ENCODE measurements at places on chromosomes 3 and 15.

GRCh38 chr3:134333522-134334181 lies 40.6 kb downstream of the AMOTL2 start:
- no peak for DNase-seq

GRCh38 chr3:45688194-45688881 lies 858 bp upstream of the SACM1L start:
- DNase-seq: peak; percentile 24

GRCh38 chr15:81209635-81210034 lies 13.0 kb downstream of the IL16 start:
- no peak for DNase-seq

DNA sequence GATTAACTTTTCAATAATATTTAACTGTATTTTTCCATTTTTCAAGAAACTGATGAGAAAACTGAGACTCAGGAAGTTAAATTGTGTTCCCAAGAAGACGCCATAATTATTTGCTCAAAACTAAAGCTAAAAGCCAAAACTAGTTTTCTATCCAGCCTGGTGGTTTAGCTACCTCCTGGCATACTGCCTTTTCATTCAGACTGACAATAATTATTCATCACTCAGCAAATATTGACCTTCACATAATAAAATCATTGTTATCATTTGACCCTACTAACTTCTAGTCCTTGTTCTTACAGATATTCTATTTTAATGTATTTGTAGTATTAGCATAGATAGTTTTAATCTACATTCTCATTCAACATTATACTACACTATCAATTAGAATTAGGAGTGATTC lies 210.6 kb upstream of the GADL1 start:
- no peak for DNase-seq

GRCh38 chr3:146110161-146110560 lies 50.8 kb downstream of the PLOD2 start:
- no peak for DNase-seq

GRCh38 chr15:55709458-55709857 lies 33.5 kb downstream of the PRTG start:
- no peak for DNase-seq

DNA sequence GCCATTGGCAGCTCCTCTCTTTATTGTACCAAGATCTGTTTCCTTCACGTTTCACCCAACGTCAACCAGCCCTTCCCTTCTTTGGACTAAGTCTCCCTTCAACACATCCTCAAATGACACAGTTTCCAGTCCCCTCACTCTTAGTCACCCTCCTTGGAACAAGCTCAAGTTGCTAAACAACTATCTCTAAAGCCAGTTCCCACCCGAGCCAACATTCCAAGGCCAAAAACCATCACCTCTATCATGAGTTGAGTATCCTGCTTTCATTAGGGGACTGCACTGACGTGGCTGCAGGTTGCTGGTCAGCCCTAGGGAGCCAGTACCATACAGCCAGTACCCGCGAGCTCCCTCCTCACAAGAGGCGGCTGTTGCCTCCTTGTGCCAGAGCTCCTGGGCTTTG lies 73.8 kb downstream of the LIPC start:
- no peak for DNase-seq
